Left cardiac atrium (tissue), 4 donors: ENCODE measurements at places on chromosomes 2 and 18. TPM values are rescaled to one million over a fixed set of nuclear protein-coding genes. Genes with fewer than 3 reads are reported as not detected.

GRCh38 chr2:173673640-173674039, 291.5 kb downstream of the SP3 start:
- no peak for DNase-seq

- DNase-seq: no peak
Observed at GRCh38 chr2:27072920-27073319, 1.5 kb upstream of the OST4 start.

STPG4 gene
- total RNA-seq: not detected

IL1RN gene
- total RNA-seq: 0.60 TPM

DNA sequence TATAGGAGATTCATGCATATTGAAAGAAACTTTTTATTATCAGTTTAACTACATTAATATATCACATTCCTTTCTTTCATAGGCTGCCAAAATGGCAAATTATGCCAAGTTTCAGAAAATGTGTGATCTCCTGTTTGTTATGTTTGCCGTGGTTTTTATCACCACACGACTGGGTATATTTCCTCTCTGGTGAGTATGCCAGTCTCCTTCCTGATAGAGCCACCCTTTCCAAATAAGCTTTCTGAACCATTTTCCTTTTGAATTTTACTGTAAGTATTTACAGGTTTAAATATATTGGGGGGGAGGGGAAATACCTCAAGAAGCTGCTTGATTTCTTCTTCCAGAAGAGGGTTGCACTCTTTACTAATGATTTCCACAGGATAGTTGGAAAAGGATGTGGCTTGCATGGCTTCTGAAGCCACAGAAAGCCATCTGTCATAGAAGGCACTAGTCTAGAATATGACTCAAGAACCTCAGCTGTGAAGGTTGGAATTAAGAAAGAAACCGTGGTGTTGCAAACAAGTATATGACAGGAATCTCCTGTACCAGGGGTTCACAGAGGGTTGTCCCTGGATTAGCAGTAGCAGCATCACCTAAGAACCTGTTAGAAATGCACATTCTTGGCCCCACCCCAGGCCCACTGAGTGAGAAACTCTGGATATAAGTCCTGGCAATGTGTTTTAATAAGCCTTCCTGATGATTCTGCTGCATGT, 84.5 kb upstream of the NOSTRIN start:
- no peak for DNase-seq

DNA sequence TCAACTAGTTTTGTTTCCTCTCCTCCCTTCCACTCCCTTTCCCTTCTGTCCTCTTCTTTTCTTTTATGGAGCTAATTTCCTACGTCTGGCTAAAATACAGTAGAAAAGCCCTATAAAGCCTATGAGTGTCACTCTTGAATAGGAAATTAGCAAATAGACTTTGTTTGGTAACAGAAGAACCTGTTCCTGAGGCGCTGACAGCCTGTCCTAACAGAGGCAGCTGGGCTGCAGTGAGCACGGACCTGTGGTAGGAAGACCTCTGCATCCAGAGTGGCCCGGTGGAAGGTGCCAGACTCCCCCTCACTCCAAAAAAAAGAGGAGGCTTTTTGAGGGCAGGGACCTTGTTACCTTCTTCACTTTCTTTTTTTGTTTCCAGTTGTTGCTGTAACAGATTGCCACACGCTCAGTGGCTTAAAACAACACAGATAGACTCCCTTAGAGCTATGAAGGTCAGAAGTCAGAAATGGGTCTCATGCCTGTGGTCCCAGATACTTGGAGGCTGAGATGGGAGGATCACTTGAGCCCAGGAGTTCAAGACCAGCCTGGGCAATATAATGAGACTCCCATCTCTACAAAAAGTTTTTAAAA, 81.2 kb upstream of the TXNDC2 start:
- DNase-seq: no peak

DNA sequence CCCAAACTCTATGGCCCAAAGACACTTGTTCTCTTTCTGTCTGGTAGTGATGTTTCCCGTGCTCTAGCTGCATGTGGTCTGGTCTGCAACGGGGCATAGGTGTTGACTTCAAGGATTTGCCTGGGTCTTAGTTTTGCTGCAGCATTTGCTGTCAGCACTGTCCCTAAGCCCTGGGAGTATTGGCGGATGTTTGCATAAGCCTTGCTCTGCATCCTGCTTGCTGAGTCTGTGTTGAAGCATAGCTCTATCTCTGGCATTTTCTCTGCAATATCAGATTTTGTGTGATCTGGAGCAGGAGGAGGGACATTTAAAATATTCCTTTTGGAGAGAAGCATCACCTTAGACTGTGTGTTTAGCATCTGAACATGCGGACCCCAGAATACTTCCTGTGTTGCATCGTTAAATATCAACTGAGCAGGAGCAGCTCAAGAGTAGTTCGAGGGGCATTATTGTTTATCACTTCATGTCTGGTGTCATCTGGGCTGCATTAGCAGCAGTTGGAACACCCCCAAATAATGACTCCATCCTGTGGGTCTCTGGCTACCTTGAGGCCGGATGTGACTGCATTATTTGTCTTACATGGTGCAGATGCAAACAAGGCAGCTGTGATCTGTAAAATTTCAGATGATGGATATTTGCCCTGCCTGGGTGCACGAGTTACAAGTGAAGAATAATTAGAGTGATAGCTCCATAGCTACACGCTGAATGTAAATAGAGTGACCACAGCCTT, 231.7 kb downstream of the TRIB2 start:
- no peak for DNase-seq

DNA sequence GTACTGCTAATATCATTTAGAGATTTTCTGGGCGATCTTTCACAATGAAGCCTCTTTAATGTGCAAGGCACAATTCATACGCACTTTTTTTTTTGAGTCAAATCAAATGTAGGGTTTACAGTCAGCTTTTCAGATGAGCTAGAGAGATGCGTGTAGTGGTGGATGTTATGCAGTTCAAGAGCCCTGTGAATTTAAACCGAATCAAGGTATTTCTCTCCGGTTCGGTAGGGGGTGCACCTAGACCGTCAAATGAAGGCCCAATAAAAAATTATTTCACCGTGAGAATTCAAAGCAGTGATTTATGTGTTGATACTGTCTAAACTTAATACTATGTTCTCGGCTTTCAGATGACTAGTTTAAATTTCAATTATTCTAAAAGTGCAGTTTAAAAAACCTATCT, 1.1 kb downstream of the PTH2R start:
- no peak for DNase-seq

MGAT4A gene
- 28.2 TPM for total RNA-seq

DNA sequence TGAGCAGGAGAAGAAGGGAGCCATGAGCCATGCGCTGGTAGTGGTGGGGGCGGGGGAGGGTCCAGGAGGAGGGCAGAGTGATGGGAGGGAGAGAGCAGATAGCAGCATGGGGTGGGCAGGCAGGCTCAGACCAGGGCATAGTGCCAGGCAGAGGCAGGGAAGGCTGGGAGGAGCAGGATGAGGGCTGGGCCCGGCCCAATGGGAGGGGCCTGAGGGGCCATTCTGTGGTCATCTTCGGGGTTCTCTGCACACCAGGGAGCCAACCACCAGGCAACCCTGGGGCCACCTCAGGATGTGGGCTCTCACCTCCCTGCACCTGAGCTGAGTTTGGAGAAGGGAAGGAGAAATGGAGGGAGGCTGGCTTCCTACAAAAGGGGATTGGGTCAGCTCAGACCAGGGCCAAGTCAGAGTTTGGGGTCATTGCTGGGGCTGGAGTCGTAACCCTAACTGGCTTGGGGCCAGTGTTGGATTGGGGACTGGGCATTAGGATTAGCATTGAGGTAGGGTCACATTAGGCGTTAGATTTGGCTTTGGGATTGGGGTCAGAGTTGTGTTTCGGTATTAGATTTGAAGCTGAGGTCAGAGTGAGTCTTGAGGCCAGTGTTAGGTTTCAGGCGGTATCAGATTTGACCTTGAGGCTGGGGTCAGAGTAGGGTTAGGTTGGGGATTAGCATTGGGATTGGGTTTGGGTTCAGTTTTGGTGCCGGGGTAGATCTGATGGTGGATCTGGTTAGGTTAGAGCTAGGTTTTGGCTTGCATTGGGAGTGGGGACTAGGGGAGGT, 11.2 kb downstream of the VIL1 start:
- no peak for DNase-seq

DNA sequence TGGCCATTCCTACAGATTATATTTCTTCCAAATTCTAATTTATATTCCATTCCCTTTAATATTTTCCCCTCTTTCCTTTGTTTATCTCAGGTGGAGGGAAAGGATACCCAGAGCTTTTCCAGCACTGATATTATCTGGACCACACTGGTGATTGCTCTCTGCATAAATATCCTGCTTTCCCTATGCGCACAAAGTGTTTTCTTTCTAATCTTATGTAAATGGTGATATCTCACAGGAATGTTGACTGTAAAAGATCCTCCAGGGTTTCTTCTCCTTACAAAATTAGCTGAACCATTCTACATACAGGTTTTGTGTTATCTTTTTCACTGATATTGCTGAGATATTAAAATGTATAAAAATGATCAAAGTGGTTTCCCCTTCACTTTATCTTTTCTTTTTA, 59.1 kb upstream of the GALNT13 start:
- DNase-seq: no peak

GRCh38 chr2:23649819-23650218, 264.8 kb downstream of the KLHL29 start:
- DNase-seq: no peak

ALLC gene
- total RNA-seq: 0.26 TPM

CABYR gene
- total RNA-seq: 0.38 TPM
